NCI-H774 (cell line): ENCODE measurements at places on chromosomes 7 and 10.

DNA sequence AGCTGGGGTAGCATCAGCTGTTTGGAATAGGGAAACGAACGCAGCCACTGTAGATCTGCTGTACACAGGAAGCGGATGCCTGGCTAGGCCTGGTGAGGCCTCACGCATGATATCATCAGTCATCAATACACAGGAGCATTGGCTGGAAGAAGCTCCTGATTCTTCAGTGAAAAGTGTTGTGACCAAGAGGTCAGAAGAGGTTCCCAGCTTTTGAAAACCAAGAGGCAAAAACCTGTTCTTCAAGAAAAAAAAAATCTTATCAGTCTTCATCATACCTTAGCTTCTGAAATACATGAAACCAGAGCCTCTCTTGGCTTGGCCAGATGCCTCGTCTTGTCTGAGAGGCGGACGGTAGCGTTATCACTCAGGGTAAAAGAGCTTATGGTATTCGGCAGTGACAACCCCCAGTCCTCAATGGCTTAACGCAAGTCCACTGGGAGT is 139.3 kb upstream of the TCF7L2 start:
- no peak for DNase-seq

GRCh38 chr10:126893841-126894240 is 11.4 kb upstream of the DOCK1 start:
- no peak for DNase-seq

DNA sequence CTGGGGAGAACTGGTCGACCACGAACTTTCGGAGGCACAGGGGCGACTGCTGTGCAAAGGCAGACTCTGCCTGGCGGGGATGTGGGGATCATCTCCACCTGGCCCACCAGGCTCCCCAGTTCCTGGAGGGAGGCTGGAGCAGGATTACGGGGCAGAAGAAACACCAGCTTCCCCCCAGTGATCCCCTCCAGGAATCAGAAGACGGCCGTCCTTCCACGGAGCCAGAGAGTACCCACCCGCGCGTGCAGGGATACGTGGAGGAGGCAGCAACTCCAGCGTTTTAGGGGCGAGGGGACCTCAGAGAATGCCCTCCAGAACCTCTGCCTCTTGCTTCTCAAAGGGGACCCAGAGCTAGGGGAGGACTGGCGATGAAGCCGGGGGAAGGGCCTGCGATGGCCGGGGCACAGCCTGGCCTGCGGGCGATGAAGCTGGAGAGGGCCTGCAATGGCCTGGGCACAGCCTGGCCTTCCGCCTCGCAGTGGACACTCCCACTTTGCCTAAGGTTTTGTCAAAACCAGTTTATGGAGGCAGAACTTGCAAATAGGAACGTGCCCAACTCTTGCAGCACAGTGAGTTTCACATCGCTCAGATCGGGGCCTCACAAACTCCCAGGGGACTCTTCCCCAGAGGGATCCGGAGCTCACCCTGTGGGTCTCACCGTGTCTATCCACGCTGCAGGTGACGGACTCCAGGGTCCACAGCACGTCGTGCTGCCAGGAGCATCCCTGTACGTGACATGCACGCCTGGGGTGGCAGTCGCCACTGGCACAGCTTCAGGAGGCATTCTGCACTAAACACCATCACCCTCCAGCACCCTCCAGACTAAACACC is 77.9 kb upstream of the PDGFA start:
- no peak for DNase-seq

- DNase-seq, result no peak
Measured at GRCh38 chr10:125076891-125077541, 83.3 kb downstream of the CTBP2 start.

GRCh38 chr7:32761451-32762205 is 129.9 kb downstream of the KBTBD2 start:
- no peak for DNase-seq

GRCh38 chr10:100506596-100507356 is 12.9 kb downstream of the SEC31B start:
- no peak for DNase-seq

DNA sequence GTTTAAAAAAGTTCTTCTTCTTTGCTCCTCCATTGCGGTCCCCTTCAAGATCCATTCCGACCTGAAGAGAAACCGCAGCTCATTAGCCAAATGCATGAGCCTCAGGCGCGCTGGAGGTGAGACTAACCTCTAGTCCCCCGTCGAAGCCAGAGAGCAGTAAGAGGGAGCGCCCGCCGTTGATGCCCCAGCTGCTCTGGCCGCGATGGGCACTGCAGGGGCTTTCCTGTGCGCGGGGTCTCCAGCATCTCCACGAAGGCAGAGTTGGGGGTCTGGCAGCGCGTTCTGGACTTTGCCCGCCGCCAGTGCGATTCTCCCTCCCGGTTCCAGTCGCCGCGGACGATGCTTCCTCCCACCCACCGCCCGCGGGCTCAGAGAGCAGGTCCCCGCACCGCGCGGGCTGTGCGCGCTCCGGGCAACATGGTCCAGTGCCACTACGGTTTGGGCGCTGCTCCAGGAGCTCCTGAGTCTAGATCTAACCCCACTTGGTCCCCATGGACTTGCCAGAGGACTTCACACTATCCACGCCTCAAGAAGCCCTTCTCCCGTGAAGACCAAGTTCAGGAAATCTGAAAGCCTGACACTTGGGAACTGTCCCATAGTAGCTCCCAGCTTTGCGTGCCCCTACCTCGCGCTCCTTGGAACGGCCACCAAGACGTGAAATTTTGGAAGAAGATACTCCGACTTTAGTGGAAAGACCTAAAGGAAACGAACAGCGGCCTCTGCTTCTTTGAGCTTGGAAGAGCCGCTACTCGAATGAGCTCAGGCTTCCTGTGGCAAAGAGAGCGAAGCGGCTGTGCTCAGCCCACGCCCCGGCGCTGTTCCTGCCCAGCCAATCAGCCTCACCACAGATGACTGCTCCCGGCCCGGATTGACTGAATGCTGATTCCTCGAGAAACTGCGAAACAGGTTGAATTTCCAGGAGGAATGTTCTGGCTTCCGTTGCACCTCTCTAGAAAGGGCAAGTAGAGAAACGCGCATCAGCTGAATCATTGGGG is at the start of gene ABCB1:
Gene ABCB1 (minus strand): TSS at position 755 of the 995 bp plus-strand sequence. CDS start 700 bp downstream, at position 55.
- DNase-seq, result no peak

DNA sequence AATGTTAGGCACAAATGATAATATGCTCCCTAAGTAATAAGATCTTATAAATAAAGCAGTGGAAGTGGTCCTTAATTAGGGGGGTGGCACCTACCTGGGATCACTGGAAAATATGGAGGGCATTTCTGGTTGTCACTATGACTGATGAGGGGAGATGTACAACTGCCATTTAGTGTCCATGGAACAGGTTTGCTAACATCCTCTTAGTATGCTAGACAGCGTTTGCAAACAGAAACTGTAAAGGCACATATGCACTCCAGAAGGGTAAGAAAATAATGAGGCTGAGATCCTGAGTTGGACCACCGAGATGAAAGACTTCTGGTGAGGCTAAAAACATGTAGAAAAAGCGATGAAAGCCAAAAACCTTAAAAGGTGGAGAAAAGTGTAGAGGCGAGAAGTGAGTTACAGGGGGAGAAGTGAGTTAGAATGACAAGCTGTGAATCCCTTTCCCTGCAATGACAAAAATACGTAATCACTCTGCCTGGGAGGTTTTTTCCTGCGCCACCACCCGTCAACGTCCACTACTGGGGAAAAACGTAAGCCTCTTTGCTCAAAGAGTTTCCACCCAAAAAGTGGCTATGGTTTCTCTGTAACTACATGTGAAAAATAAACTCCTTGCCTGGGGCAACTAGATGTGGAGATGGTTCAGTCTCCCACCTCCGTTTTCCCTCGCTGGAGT is 767 bp downstream of the KRIT1 start:
- DNase-seq, result no peak

GRCh38 chr10:70907637-70908405 is 19.5 kb upstream of the PCBD1 start:
- DNase-seq, result no peak

GRCh38 chr10:107028236-107028635 is 136.3 kb downstream of the SORCS1 start:
- DNase-seq, result no peak

GRCh38 chr7:37287131-37287855 is 161.4 kb downstream of the ELMO1 start:
- DNase-seq, result peak; percentile 39

DNA sequence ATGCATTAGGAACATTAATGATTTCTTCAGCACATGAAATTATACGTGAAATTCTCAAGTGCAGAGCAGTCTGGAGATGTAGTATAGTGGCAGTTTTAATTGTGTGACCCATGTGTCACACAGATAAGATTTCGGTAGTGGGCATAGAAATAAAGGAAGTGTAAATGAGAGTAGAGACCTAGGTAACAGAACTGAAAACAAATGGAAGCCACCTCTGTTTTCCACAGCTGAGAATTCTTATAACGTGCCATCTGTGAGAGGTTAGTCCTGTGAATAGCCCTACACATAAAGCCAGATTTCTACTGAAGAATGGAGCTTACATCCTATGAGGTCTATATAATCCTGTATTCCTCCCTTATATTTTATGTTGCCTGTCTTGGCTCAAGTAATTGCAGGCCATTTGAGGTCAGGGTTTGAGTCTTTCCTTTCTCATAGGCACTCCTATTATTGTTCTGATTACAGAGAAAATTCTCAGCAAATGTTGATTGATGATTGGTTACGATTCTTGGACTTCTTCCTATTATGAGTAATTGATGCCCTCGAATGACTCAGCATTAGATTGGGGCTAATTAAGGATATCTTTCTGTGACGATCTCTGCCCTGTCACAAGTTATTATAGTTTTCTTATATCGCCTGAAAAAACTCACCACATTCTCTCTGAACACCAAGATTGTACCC is 258.2 kb downstream of the KIF20B start:
- DNase-seq, result no peak

GRCh38 chr7:29314148-29314547 is 119.6 kb downstream of the CHN2 start:
- DNase-seq, result no peak
